Left colon (tissue), 2 donors: ENCODE measurements at places on chromosomes 5 and 9.

DNA sequence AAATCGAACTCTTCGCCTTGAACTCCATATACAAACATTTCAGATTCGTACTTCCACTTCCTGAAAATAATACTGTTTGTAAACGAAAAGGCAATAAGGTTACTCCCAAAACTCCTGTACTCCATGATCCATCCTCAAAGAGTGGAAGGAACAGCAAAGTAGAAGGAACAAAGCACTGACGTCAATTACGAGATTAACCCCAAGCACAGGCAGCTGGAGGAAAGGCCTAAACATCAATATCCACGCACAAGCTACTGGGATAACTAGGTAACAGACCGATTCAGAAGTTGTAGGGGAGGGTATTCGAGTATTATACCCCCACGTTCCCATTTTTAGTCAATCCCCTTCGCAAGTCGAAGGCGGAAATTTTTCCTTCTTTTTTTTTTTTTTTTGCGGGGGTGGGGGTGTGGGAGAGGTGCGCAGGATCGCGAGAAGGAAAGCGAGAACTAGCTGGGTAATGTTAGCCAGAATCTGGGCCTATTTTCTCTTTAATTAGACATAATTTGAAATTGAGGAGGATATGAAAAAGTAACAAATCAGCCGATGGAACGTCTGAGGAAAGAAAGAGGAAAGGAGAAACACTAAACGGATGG lies 909 bp downstream of the AFF4 start:
- DNase-seq, result peak; percentile 37

DNA sequence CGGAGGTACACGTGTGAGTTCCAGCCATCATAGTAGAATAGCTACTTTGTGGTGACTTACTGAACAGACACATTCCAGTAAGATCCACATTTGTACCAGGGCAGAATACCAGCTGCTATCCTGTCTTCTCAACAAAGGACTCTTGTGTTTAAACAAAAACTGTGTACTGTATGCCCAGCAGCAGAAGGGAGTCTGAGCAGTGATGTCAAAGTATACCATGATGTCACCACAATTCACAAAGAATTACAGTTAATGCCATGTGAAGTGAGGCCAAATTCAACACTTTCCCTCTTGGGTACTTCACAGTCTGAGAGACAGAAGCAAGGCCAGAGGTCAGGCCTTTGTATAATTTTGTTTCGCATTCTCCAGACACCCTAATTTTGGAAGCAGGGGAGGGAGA lies 137.0 kb downstream of the ADAMTSL1 start:
- no peak for DNase-seq

GRCh38 chr9:97673922-97674321 lies 23.2 kb downstream of the XPA start:
- DNase-seq, result no peak

- no peak for DNase-seq
These were observed 5.1 kb upstream of the MOB3B start for GRCh38 chr9:27534658-27535209.

DNA sequence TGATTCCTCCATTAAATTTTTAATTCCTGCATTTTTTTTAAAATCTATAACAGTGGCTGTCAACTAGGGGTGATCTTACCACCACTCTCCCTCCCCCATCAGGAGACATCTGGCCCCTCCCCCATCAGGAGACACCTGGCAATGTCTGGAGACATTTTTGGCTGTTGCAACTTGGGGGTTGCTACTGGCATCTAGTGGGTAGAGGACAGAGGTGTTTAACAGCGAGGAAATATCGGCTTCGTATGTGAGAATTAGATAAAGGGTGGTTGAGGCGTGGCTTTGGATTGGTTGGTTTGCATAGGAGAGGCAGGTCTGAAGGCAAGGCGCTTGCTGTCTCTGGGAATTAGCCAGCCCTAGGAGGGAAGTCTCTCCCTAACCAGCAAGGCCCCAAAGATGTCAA lies 10.5 kb downstream of the CDHR2 start:
- no peak for DNase-seq

- peak; percentile 27 for DNase-seq
These were observed 370.9 kb downstream of the PLK2 start for GRCh38 chr5:58088941-58089340.

- DNase-seq, result no peak
These were observed 1719.1 kb downstream of the MAT2B start for GRCh38 chr5:165224366-165225045.

DNA sequence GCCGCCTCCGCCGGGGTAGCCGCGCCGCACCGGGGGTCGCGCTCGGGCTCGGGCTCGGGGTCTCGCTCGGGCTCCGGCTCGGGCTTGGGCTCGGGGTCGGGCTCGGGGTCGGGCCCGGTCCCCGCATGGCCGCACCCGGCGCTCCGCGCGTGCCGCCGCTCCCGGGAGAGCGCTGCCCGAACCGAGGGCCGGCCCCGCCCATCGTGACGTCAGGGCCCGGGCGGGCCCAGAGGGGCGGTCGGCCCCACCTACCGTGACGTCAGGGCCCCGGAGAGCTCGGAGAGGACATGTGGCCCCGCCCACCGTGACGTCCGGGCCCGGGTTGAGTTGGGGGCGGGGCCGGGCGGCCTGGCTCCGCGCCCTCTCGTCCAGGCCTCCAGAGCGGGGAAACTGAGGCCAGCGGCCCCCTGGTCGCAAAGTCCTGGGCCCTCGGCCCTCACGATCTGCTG lies at the start of gene NSMF:
TSS of gene NSMF (minus strand) at position 183 of the 449 bp plus-strand sequence. CDS start 232 bp downstream, outside the sequence.
- peak; percentile 98 for DNase-seq

GRCh38 chr5:61966997-61967396 lies 339.0 kb upstream of the KIF2A start:
- no peak for DNase-seq
